Neural crest cell (in vitro differentiated cells): ENCODE measurements at places on chromosomes 3 and 15.

GRCh38 chr3:22893644-22894325, 309.3 kb upstream of the UBE2E2 start:
- DNase-seq: no peak

DNA sequence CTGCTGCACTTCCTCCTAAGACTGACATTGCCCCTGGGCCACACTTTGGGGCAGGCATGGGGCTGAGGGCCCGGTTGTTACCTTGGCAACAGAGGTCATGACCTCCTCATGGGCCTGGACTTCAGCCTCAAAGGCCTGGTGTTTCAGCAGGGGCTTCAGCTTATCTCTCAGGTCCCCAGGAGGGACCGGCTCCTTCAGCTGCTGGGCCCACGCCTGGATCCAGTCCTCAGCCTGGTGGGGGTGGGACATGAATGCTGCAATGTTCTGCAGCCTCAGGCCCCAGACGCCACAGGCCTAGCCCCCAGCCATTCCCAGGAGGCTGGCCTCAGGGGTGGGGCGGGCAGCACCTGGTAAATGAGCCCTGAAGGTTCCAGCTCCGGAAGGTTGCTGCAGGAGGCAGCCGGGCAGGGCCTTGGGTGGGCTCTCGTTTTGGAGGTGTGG, 27.6 kb downstream of the SPTBN5 start:
- DNase-seq: peak; percentile 54

GRCh38 chr3:138016065-138016464, 6.1 kb downstream of the CLDN18 start:
- DNase-seq: no peak

DNA sequence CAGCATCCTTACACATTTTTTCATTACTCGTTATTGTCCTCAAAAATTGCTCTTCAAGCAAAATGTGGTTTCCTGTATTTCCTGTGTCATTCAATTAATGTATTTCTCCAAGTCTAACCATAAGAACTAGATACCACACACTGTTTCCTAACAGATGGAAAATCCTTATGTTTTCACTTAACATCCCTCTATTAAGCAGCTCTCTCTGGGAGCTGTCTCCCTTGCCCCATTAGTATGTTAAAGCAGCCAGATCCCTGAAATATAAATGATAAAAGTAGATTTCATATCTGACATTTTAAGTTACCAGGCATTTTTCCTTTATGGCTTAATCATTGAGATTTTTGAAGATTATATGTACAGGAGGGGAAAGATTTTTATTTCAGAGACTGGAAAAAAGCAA, 15.9 kb downstream of the PFN2 start:
- DNase-seq: no peak
